ENCODE measurements at places on chromosomes 4 and X. TPM values are rescaled to one million over a fixed set of nuclear protein-coding genes. Genes with fewer than 3 reads are reported as not detected.
A peak's percentile ranks its signal among the peaks of the same experiment; 100 is the strongest.

GRCh38 chrX:2608638-2609430, 82.3 kb upstream of the CD99 start:
- peak; percentile 92 for DNase-seq

GRCh38 chr4:139568206-139568955, 12.4 kb upstream of the SETD7 start:
- DNase-seq = peak; percentile 86

DNA sequence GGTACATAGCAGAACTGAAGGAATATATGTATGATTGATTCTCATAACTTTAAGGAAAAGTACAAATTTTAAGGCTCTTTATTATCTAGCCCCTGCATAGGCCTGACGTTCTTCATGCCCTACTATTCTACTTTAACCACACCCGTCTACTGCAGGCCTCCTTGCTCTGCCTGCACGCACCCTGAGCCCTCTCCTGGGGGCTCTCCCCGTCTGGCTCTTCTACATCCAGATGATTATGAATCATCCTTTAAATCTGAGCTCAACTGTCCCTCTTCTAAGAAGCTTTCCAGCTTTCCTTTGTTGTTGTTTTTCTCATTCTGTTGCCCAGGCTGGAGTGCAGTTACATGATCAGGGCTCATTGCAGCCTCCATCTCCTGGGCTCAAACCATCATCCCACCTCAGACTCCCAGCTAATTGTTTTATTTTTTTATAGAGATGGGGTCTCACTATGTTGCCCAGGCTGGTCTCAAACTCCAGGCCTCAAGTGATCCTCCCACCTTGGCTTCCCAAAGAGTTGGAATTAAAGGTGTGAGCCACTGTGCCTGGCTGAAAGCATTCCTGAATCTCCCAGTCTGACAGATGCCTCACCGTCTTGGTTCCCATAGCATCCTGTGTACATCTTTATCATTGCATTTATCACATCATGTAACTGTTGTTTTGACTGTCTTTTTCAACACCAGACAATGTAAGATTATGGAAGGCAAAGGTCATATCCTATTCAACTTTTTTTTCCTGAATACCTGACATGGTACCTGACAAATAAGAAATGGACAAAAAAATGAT, 89.2 kb downstream of the WDFY3 start:
- no peak for DNase-seq

- peak; percentile 65 for DNase-seq
Observed at GRCh38 chrX:15242899-15243555, 26.9 kb downstream of the ASB9 start.

- no peak for DNase-seq
Observed at GRCh38 chrX:16771483-16772398, 14.5 kb upstream of the TXLNG start.

DNA sequence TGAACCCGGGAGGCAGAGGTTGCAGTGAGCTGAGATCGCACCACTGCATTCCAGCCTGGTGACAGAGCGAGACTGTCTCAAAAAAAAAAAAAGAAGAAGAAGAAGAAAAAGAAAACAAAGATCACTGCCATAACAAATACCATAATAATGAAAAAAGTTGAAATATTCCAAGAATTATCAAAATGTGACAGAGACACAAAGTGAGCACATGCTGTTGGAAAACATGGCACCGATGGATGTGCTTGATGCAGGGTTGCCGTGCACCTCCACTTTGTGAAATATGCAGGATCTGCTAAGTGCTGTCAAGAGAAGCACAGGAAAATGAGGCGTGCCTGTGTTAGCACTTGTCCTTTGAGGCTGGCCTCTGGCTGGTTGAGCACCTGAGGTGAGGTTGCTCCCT, 133.3 kb downstream of the STK32B start:
- DNase-seq = no peak

DNA sequence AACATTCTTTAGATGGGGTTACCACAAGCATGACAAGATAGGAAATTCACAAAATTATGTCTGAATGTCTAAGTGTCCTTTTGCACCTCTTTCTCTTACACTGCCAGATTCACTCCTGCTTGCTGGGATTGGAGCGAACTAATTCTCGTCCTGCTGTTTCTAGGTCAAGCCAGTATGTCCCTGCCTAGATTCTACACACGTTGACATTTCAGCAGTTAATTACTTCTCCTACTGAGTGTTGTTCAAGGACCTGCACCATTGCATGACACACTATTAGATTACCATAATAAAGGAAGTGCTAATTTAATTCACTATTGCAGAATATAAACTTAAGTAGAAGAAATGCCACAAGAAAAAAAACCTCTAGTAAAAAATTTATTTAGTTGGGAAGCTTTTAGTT, 1911.7 kb downstream of the PCDH7 start:
- DNase-seq = no peak

DNA sequence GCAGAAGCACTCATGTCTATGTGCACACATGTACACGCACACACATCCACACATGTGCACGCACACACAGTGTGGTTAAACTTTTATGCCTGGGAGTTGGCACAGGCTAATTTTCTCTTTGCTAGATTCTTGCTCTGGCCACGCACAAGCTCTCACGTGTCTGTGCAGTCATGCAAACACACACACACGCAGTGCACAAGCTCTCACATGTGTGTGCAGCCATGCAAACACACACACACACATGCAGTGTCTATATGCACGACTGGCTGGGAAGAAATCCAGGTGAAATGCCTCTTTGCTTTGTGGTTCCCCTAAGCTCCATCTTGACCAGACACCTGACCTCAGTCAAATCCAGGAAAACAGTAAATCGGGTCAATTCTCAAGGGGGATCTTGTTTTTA, 138.0 kb downstream of the SHOX start:
- DNase-seq = no peak

- no peak for DNase-seq
Observed at GRCh38 chr4:10856271-10856782, 171.8 kb upstream of the CLNK start.

GRCh38 chr4:96675416-96675815, 835.5 kb downstream of the PDHA2 start:
- DNase-seq = no peak

DNA sequence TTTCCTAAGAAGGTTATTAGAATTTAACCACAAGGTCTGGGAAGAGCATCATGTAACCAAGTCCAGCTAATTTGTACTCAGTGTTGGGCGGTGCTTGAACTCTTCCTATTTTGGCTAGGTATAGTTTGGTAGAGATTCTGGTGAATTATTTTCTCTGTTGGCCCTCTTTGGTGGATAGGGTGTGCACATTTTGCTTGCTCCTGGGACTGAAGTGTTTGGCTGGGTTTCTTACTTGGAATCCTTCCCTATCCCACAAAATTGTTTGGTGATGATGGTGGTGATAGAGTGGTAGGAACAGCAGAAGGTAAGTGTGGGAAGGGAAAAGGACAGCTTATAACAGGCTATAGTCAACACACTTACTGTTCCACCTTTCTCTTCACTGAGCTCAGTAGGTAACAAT, 194.8 kb upstream of the GPC4 start:
- no peak for DNase-seq

- no peak for DNase-seq
Observed at GRCh38 chrX:153816831-153817690, 13.3 kb downstream of the PDZD4 start.

- DNase-seq = peak; percentile 39
Observed at GRCh38 chrX:123976706-123977316, 15.3 kb downstream of the STAG2 start.

DNA sequence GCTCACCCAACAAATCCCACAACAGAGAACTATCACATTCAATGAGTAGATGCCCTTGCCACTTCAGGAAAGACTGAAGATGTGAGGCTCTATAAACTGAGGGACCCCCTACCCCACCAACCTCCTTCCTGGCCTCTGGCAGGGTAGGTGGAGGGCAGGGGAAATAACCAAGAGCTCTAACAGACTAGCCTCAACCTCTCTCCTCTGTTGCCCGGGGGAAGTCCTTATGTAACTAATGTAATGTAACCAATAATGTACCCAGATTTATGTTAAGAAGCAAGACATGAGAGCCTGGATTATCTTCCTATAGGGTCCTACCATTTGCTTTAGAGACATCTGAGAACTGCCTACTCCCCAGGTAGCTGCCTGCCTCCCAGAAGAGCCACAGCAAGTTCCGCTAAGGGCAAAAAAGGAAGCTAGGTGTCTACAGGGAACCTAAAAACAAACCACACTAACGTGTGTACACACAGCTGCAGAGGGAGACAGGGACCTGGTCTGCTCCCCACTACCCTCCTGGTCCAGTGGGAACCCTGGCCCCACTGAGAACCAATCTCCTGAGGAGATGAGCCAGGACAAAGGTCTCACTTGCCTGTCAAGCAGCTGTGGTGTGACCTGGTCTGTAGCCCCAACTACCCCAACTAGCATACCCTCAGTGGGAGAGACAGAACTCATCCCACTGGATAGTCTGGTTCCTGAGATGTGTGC, 17.7 kb downstream of the OTUD5 start:
- DNase-seq = no peak

Gene CT45A2
- total RNA-seq = not detected

Gene REPS2
- total RNA-seq = 7.9 TPM

Gene TRIM61
- 4.2 TPM for total RNA-seq

All from tongue (tissue), 3 donors.